Panc1 (cell line): ENCODE measurements at places on chromosomes 7 and 10. TPM values are rescaled to one million over a fixed set of nuclear protein-coding genes. Genes with fewer than 3 reads are reported as not detected.

CALML5 gene
- not detected for total RNA-seq

CH25H gene
- total RNA-seq: 0.10 TPM

MBL2 gene
- not detected for total RNA-seq

FAM20C gene
- total RNA-seq: 62.4 TPM

CALCR gene
- total RNA-seq: 0.10 TPM

CD36 gene
- total RNA-seq: 0.46 TPM

TMEM176A gene
- total RNA-seq: 0.39 TPM

ANLN gene
- 238 TPM for total RNA-seq

TMEM270 gene
- total RNA-seq: 0.72 TPM

STYXL1 gene
- 57.6 TPM for total RNA-seq

ADGRA1 gene
- total RNA-seq: 0.05 TPM

TDRD1 gene
- total RNA-seq: not detected

PLEKHA1 gene
- total RNA-seq: 95.5 TPM

- no peak overlapping the region for H3K4me3 ChIP-seq
- H3K4me1 ChIP-seq: no peaks in the 10 kb centered on the region
- H3K27me3 ChIP-seq: no peaks in the 10 kb centered on the region
- H3K27ac ChIP-seq: no peak overlapping the region
- DNase-seq: no peak
These were observed 287.1 kb upstream of the CSTF2T start for GRCh38 chr10:51986516-51986915.

DNA sequence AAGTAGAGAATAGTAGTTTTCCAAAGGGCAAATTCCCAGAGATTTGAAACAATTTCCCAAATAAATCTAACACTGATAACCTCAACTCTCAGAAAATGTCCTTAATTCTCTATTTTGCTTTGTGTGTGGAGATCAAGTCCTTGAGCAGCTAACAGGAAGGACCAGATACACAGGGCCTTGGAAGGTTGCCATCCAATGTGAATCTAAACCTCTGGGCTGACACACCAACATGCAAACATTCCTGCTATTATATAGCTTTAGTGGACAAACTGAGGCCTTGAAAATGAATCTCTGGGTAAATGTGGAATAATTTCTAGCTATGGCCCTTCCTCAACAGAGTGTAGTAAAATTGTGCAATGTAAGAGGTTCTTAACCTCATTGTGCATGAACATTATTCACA is 44.1 kb upstream of the PARD3 start:
- no peak for DNase-seq
- H3K36me3 ChIP-seq: no peaks in the 10 kb centered on the region
- H3K4me1 ChIP-seq: peaks cover 4% of the 10 kb centered on the region; the same call in 1 of the 2 replicates
- no peaks in the 10 kb centered on the region for H3K27me3 ChIP-seq
- no peak overlapping the region for H3K27ac ChIP-seq
- H3K4me3 ChIP-seq: no peak overlapping the region

DNA sequence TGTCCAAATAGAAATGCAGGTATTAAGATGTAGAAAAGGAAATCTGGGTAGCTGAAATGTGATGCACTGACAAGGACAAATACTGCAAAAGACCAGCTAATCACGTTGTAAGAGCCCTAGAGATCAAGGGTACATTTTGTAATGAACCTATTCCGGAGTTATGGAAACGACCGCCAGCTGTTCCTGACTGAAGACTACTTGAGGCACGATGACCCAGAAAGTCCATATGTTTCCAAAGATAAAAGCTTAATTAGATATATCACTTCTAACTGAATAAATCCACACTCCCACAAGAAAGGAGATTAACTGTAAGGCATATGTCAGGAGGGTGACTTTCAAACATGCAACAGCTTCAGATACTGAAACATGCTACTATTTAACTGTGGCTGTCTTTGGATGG is 253.5 kb downstream of the NSUN6 start:
- H3K36me3 ChIP-seq: no peaks in the 10 kb centered on the region; the same call in 1 of the 2 replicates
- no peaks in the 10 kb centered on the region for H3K4me1 ChIP-seq
- DNase-seq: no peak
- no peak overlapping the region for H3K4me3 ChIP-seq
- H3K27ac ChIP-seq: no peak overlapping the region

DNA sequence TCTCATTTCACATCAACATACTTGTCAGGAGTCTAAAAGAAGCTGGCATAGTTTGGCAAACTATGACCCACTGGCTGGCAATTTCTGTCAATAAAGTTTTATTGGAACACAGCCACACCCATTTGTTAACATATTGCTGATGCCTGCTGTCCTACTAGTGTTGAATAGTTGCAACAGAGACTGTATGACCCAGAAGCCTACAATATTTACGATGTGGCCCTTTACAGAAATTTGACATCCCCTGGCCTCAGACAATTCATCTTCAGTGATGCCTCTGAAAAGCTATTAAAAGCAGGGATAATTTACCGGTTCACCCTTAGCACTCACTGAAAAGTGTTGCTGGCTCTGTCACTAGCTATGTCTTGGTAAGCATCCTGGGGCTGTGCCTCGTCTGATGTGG is 155.2 kb downstream of the ARID5B start:
- DNase-seq: no peak
- H3K4me1 ChIP-seq: peaks cover 11% of the 10 kb centered on the region; the same call in 1 of the 2 replicates
- H3K36me3 ChIP-seq: peaks cover 19% of the 10 kb centered on the region
- no peaks in the 10 kb centered on the region for H3K27me3 ChIP-seq
- H3K4me3 ChIP-seq: no peak overlapping the region

- H3K4me3 ChIP-seq: no peak overlapping the region
- H3K27ac ChIP-seq: no peak overlapping the region
- H3K27me3 ChIP-seq: no peaks in the 10 kb centered on the region; the same call in 1 of the 2 replicates
- no peaks in the 10 kb centered on the region for H3K4me1 ChIP-seq
- no peaks in the 10 kb centered on the region for H3K36me3 ChIP-seq
- DNase-seq: no peak
These were observed 213.7 kb downstream of the GLI3 start for GRCh38 chr7:42023262-42023661.

- DNase-seq: no peak
- no peaks in the 10 kb centered on the region for H3K27me3 ChIP-seq
- no peaks in the 10 kb centered on the region for H3K4me1 ChIP-seq
- no peak overlapping the region for H3K4me3 ChIP-seq
These were observed 184.6 kb downstream of the SEC23IP start for GRCh38 chr10:120076996-120077706.

DNA sequence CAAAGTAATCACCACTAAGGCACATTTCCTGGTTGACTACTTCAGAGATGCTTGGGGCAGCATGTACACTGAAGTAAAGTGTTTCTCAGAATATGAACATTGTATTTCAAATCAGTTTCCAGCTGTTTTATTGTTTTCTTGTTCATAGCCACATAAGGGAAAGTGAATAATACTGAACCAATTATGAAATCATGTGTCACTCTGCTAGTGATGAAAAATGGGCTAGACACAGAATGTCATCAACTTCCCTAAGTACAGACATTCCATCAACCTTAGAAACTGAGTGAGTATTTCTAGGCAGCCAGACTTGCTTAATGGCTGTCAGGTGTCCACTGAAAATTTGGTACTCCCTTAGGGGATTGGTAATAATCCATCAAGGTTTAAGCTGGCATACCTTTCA is 603.5 kb downstream of the ARL4A start:
- no peak overlapping the region for H3K27ac ChIP-seq
- DNase-seq: no peak
- H3K27me3 ChIP-seq: no peaks in the 10 kb centered on the region
- no peak overlapping the region for H3K4me3 ChIP-seq
- H3K4me1 ChIP-seq: no peaks in the 10 kb centered on the region

GRCh38 chr10:3774018-3774813 is 10.8 kb downstream of the KLF6 start:
- no peaks in the 10 kb centered on the region for H3K27me3 ChIP-seq
- H3K36me3 ChIP-seq: peaks cover 14% of the 10 kb centered on the region
- DNase-seq: peak; percentile 72
- H3K4me3 ChIP-seq: no peak overlapping the region
- H3K4me1 ChIP-seq: peaks cover 53% of the 10 kb centered on the region

- 0 out of 2 replicates have a peak, but pooled peaks cover 6% of the 10 kb centered on the region for H3K4me1 ChIP-seq
- no peaks in the 10 kb centered on the region for H3K36me3 ChIP-seq
- H3K27ac ChIP-seq: no peak overlapping the region
- no peaks in the 10 kb centered on the region for H3K27me3 ChIP-seq
- no peak overlapping the region for H3K4me3 ChIP-seq
- DNase-seq: no peak
These were observed 45.6 kb downstream of the TPST1 start for GRCh38 chr7:66250711-66251110.

DNA sequence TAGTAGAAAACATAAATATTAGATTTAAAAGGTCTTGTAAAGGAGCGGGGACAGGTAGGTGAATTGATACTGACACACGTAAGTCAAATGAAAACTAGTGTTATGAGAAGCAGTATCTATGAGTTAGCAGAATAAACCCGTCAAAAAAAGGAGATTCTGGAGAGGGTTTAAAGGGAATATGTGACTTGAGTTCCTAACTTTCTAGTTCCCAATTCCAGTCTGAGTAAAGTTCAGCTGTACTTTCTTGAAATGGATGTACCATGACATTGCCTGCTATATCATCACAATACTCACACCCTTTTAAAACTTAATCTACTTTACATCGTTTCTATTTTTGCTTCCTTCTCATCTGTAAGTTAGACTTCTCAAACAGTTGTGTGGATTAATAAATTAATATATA is 122.2 kb downstream of the NRBF2 start:
- DNase-seq: no peak
- H3K4me3 ChIP-seq: no peak overlapping the region
- H3K27me3 ChIP-seq: no peaks in the 10 kb centered on the region
- H3K4me1 ChIP-seq: peaks cover 17% of the 10 kb centered on the region; the same call in 1 of the 2 replicates
- H3K36me3 ChIP-seq: peaks cover 5% of the 10 kb centered on the region; the same call in 1 of the 2 replicates

GRCh38 chr10:58282615-58283014 is 13.7 kb downstream of the CISD1 start:
- no peaks in the 10 kb centered on the region for H3K27me3 ChIP-seq
- no peak for DNase-seq
- no peak overlapping the region for H3K27ac ChIP-seq
- H3K36me3 ChIP-seq: peaks cover 12% of the 10 kb centered on the region

GRCh38 chr7:14751461-14751860 is 151.1 kb downstream of the DGKB start:
- H3K36me3 ChIP-seq: no peaks in the 10 kb centered on the region
- no peak overlapping the region for H3K27ac ChIP-seq
- H3K4me1 ChIP-seq: no peaks in the 10 kb centered on the region
- H3K4me3 ChIP-seq: no peak overlapping the region
- no peaks in the 10 kb centered on the region for H3K27me3 ChIP-seq

- H3K27me3 ChIP-seq: no peaks in the 10 kb centered on the region
- no peaks in the 10 kb centered on the region for H3K36me3 ChIP-seq
- H3K4me3 ChIP-seq: no peak overlapping the region
- H3K27ac ChIP-seq: no peak overlapping the region
- no peaks in the 10 kb centered on the region for H3K4me1 ChIP-seq
- DNase-seq: no peak
These were observed 806.9 kb upstream of the SORCS1 start for GRCh38 chr10:107971411-107971810.

GRCh38 chr7:66609176-66609575 is 19.5 kb upstream of the KCTD7 start:
- H3K36me3 ChIP-seq: no peaks in the 10 kb centered on the region
- H3K4me1 ChIP-seq: no peaks in the 10 kb centered on the region
- H3K27ac ChIP-seq: no peak overlapping the region
- no peak for DNase-seq
- no peaks in the 10 kb centered on the region for H3K27me3 ChIP-seq

GRCh38 chr10:13631594-13631993 is 44.8 kb downstream of the PRPF18 start:
- no peak for DNase-seq
- no peaks in the 10 kb centered on the region for H3K36me3 ChIP-seq
- no peak overlapping the region for H3K27ac ChIP-seq
- H3K27me3 ChIP-seq: no peaks in the 10 kb centered on the region
- H3K4me3 ChIP-seq: no peak overlapping the region

- H3K36me3 ChIP-seq: no peaks in the 10 kb centered on the region
- no peak overlapping the region for H3K4me3 ChIP-seq
- no peak overlapping the region for H3K27ac ChIP-seq
- no peaks in the 10 kb centered on the region for H3K27me3 ChIP-seq
These were observed 5.3 kb upstream of the ZNRF2 start for GRCh38 chr7:30278849-30279652.

DNA sequence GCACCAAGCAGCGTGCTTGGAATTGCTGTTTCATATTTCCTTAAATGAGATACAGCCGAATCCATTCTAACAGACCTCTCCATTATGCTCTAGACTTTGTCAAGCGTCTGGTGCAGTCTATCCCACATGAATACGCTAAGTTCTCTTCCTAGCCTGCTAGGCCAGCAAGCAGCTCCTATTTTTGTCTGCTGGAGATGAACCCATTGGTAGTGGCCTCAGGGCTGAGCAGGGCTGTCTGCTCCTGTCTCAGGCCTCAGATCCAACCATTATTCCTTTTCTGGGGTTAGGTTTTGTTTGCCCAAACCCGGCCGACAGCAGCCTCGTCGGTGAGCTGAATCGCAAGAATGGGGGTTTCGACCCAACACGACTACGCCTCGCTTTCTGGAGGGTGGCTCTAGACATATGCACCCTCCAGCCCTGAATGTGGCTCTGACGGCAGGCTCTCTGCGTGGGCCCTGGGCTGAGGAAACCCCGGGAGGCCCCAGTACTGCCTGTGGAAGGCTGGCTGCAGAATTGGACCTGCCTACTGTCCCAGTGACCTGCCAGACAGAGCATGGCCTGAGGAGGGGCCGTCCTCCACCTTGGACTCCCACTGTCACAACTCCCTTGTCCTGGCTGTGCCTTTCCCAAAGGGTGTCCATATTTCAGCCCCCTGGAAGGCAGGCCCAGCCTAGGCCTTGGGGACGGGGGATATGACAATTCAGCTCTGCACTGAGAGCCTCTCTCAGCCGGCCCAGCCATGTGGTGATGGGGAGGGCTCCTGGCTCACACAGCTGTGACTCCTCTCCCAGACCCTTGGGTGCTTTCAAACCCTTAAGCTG is 267.9 kb upstream of the TCERG1L start:
- no peak for DNase-seq
- H3K27ac ChIP-seq: no peak overlapping the region
- H3K36me3 ChIP-seq: no peaks in the 10 kb centered on the region
- no peak overlapping the region for H3K4me3 ChIP-seq
- H3K4me1 ChIP-seq: no peaks in the 10 kb centered on the region

- H3K27me3 ChIP-seq: no peaks in the 10 kb centered on the region; the same call in 1 of the 2 replicates
- H3K36me3 ChIP-seq: no peaks in the 10 kb centered on the region
- DNase-seq: no peak
- no peak overlapping the region for H3K27ac ChIP-seq
- no peak overlapping the region for H3K4me3 ChIP-seq
- H3K4me1 ChIP-seq: no peaks in the 10 kb centered on the region
These were observed 972.6 kb downstream of the KCNMA1 start for GRCh38 chr10:76665029-76665428.
